T-helper 22 cell (primary cell): ENCODE measurements at places on chromosomes 2 and 18.
A peak's percentile ranks its signal among the peaks of the same experiment; 100 is the strongest.

DNA sequence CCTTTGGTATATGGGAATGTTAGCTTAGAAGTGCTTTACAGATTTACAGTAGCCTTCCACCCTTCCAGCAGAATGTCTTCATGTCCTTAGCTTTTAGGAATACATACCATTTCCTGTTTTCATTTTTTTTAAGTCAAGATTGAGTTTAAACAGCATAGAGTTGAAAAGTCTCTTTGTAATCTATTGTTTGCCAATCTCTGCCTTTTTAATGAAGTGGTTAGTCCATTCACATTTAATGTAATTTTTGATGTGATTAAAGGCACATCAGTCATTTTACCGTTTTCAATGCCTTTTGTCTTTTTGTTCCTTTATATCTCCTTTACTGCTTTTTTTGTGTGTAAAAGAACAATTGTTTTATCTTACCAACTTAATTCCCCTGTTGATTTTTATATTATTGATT, 233.4 kb upstream of the SMIM21 start:
- DNase-seq, result no peak

GRCh38 chr18:6730416-6731221, 1.1 kb downstream of the ARHGAP28 start:
- no peak for DNase-seq

DNA sequence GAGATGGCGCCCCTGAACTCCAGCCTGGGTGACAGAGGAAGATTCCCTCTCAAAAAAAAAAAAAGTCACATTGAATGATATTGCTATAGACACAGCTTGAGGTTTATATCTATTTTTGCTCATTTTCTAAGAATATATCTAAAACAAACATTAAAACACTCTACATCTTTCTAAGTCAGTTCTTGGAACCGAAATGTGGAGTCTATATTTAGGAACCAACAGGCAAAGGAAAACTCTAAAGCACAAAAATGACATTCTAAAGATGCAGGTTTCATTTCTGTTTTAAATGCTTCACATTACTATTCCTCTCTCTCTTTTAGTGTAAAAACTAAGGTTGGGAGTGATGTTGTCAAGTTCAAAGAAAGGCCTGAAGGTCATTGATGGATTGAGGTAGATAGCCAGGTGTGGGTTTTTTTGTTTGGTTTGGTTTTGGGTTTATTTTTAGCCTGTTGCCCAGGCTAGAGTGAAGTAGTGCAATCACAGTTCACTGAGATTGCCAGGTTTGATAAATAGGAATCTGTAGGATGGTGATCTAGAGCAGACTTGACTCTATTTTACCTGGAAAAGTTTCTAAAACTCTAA, 194.0 kb upstream of the RBBP8 start:
- no peak for DNase-seq

- DNase-seq, result no peak
Observed at GRCh38 chr2:20960003-20960402, 83.9 kb downstream of the APOB start.

DNA sequence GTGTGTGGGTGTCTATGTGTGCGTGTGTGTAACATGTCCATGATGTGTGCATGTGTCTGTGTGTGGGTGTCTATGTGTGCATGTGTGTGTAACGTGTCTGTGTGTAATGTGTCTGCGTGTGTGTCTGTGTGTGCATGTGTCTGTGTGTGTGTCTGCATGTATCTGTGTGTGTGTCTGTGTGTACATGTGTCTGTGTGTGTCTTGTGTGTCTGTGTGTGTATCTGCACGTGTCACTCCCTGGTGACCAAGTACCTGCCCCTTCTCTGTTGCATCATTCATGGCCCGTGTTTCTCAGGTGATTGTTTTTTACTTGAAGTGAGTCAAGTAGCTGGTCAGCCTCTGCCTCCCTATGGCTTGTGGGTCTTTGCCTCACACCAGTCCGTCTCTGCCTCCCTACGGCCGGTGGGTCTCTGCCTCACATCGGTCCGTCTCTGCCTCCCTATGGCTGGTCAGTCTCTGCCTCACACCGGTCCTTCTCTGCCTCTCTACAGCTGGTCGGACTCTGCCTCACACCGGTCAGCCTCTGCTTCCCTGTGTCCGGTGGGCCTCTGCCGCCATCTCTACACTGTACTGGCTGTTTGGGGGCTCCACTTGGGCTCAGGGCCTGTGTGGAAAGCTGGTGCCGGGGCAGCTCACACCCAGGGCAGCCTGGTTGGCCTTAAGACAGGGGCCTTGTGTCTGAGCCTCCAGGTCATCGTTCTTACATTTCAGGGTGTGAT, 31.6 kb downstream of the KCNG2 start:
- no peak for DNase-seq

GRCh38 chr2:217118559-217119284, 258.9 kb upstream of the TNP1 start:
- DNase-seq, result no peak

- DNase-seq, result no peak
Observed at GRCh38 chr2:41924024-41924423, 123.8 kb upstream of the PKDCC start.

DNA sequence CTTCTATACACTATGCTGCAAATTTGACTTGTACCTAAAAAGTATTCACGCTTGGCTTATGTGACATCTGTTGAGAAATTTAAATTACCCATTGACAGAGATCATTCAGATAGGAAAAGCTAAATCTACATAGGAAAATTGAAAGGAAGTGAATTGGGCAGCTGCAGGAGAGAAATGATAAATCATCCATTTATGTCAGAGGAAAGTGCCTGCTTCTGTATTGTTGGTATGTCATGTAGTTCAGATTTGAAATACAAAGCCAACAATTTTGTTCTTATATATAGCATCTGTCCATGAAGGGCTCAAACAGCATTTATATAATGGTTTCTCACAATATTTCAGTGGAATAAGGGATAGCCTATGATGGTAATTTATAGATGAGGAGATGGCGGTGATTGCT, 17.6 kb downstream of the LINC00305 start:
- DNase-seq, result no peak

DNA sequence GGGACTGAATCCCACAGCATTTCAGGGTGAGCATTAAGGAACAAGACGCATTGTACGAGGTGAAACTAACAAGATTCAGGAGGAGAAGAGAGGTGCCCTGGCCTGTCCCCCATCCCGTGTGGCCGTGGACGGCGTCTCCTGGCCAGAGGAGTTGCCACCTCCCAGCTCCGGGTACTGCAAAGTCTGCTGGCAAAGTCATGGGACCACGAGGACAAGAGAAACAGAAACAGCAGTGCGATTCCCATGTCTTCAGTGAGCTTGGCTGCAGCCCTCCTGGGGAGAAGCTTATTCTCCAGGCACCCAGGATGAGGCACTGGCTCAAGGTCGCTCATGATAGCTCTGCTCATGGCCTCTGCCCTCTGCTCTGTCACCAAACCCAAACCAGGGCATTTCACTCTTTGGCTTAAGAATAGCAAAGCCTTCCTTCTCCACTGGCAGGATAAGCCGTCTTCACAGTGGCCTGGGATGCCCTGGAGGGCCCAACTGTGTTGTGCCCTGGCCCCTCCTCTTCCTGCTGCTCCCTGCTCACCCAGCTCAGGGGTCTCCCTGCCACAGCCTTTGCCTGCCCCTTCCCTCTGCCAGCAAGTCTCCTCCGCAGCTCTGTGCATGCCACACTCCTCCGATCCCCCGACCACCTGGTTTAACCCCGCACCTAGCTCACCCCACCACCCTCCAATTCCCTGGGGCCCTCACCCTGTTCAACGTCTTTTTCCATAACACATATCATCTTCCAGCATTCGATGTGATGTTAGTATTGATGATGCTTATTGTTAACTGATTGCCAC, 144.8 kb downstream of the PXDN start:
- DNase-seq, result no peak

- no peak for DNase-seq
Observed at GRCh38 chr18:5746844-5747243, 148.5 kb downstream of the TMEM200C start.

DNA sequence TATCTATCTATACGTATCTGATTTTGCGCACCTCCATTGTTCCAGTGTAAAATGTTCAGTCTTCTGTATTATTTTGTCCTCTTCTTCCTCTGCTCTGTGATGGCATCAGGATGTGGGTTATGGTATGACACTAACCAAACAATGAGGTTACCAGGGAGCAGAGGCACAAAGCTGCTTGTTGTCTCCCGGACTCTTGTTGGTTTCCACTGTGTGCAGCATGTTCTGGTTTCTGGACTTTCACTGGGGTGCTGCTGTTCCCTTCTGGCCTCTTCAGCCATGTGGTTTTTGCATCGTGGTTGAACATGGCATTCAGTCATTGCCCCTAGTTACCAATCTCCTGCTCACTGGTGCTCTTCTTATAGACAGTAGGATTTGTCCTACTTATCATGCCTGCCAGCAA, 665.9 kb downstream of the CBLN2 start:
- DNase-seq, result no peak

GRCh38 chr2:29061616-29062015, 12.7 kb downstream of the PCARE start:
- no peak for DNase-seq

DNA sequence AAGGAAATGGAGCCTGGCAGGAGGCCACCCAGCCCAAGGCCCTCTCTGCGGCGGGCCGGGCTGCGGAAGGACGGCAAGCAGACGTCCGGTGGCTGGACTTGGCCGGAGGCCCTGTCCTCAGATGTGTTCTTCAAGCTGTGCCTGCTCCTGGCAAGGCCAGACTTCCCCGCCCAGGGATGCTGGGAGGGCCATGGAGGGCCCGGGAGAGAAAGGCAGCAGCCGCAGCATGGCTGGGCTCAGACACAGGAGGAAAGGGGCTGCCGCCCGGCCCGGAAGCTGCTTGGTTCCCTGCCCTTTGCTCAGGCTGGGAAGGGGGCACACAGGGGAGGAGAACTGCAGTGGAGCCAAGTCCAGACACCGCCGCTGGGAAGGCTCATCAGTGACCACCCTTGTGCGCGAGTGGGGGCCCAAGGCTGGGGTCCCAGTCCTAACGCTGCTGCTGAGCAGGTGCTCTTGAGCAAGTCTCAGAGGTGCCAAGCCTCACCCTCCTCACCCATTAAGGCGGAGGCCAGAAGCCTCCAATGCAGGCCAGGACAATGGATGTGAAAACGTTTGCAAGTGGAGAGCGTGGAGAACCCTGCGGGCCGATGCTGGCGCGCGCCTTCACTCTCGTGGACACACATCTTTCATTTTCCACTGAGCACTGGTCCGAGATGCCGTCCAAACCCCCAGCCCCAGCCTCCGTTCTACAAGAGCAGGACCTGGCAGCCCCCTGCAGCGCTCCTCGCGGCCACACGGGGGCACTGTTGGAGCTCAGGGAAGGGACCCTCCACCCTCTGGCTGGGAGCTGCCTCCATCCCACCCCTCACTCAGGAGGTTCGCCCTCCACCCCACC, 7.9 kb downstream of the CROCC2 start:
- DNase-seq, result peak; percentile 13

DNA sequence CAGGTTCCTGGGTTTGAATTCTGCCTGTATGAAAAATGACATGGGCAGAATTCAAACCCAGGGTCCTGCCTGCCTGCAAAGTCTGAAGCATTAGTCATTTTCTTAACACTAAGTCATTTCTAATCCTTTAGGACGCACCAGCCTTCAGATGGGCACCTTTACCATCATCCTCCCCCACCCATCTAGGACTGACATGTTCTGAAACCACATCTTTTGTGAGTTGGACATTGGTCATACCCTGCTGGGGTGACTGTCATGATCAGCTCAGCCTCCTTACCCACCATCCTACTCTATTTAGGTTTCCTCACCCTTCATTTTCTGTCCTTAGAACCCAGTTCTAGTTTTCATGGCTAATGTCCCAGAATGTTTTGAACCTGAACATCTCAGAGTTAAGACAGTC, 104.9 kb downstream of the TRIB2 start:
- no peak for DNase-seq

DNA sequence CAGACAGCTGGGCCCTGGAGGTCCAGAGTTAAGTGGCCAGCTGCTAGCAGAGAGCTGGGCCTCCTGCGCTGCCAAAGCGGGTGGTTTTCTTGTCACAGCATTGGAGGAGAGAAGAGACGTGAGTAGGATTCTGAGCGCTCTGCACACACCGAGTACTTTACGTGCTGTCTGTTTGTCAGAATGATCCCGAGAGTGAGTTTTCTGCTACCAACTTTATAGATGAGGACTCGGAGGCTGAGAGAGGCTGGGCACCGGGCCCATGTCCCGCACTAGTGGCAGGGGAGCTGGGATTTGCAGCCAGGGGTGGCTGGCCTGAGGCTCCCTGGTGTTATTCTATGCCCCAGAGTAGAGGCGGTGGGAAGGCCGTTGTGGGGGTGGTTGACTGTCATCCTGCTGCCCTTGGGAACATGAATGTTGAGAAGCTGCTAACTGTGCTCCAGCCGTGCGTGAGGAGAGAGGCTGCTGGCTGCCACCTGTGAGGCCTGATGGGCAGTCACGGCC, 36.3 kb upstream of the MBP start:
- DNase-seq, result no peak

DNA sequence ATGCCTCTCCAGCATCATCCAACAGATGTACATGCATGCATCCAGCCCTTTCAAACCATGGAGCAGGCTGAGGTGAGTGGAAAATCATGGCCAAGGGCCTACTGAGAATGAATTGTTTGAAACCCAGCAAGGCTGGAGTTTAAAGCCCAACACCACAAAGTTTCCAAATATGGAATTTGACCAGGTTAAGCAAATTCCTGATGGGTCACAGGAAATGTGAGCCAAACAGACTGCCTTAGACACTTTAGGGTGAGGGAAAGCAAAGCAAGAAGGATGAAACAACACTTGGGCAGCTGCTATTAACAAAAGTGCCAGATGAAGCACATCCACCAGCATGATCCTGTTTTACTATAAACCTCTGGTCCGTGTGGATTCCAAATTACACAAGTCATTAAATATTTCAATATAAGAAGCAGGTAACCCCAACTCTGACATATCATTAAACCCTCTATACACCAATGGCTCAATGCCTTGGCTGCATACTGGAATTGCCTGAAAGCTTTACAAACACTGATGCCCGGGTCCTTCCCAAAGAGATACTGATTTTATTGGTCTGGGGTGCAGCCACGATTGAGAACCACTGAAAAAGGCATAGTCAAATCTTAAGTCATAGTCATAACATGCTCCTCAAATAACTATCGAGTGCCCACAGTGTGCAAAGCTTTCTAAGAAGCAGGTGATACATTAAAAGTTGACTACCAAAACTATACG, 9.1 kb downstream of the KLF7 start:
- DNase-seq, result no peak

DNA sequence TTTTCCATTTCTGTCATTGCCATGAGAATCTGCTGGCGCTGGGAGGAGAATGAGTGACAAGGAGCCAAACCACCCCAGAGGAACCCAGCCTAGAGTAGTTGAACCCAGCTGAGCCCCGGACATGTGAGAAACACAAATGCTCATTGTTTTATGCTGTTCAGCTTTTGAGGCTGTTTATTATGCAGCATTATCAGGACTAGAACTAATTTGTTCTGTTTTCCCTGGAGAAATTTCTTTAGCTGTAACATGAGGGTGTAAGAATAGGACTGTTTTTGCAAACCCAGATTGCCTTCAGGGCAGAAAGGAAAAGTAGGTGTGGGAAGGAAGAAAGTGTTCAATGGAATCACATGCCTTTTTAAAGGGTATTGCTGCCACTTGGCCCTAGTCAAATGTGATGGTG, 28.5 kb upstream of the DOCK10 start:
- no peak for DNase-seq
